Panc1 (cell line): ENCODE measurements at places on chromosomes 11 and 22. TPM values are rescaled to one million over a fixed set of nuclear protein-coding genes. Genes with fewer than 3 reads are reported as not detected.

Gene BATF2
- total RNA-seq, result 1.6 TPM

Gene ASCL2
- total RNA-seq, result not detected

Gene DDX17
- total RNA-seq, result 277 TPM

Gene IFITM10
- 18.0 TPM for total RNA-seq

Gene KDM4E
- total RNA-seq, result not detected

Gene CDC42EP1
- 62.5 TPM for total RNA-seq

Gene GGTLC3
- not detected for total RNA-seq

Gene BDNF
- total RNA-seq, result 0.36 TPM

Gene FOLR2
- total RNA-seq, result not detected

Gene MRGPRX3
- total RNA-seq, result not detected

Gene ZBTB16
- 0.21 TPM for total RNA-seq

Gene KRTAP5-8
- total RNA-seq, result not detected

Gene SMTNL1
- not detected for total RNA-seq

Gene ZC3H12C
- 13.5 TPM for total RNA-seq

Gene LAYN
- total RNA-seq, result 3.6 TPM

Gene ZNF74
- 13.2 TPM for total RNA-seq

Gene LINC01488
- not detected for total RNA-seq

Gene GAL
- 16.5 TPM for total RNA-seq

Gene NUP98
- total RNA-seq, result 244 TPM

Gene OLFML1
- total RNA-seq, result not detected

Gene OR2AG2
- total RNA-seq, result 0.18 TPM

Gene CREB3L1
- 35.6 TPM for total RNA-seq

Gene PLEKHB1
- total RNA-seq, result 6.6 TPM

Gene MPEG1
- 0.08 TPM for total RNA-seq

Gene RAB38
- 0.15 TPM for total RNA-seq

Gene DBX1
- not detected for total RNA-seq

Gene NLRP6
- total RNA-seq, result 0.59 TPM

Gene GPR137
- 183 TPM for total RNA-seq

Gene PANX2
- 0.77 TPM for total RNA-seq

Gene ARHGAP42
- 7.1 TPM for total RNA-seq

Gene SCARF2
- 3.2 TPM for total RNA-seq
